AG04450 (cell line): ENCODE measurements at places on chromosomes 2 and 18.

DNA sequence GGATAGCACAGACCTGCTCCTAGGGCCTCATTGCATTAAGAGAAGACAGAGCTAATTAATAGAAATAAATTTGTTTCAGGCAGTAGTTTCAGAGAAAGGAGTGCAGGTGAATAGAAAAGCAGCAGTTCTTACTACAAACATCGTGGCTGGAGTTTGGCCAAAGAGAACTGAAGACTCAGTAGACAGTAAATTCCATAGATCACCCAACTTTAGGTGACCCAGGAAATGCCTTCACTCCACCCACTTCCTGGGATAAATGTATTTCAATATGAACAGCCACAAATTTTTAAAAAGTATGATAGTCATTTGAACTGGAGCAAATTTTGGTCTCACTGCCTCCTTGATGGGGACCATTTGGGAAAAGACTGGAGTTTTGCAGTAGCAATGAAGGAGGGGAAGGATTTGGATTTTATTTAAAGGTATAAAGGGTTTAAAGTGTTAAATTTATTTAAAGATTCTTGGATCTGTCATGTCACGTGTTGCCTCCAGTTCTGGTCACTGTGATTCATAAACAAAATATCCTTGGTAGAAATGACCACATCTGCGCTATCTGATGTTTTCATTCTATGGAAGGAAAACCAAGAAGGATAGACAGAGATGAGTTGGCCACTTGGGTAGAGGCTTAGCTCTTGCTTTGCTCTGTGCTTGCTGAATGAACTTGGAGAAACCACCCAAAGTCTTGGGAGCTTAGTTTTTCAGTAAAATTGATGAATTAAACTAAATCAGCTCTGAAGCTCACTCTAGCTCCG, 390.2 kb downstream of the THSD7B start:
- no peak for DNase-seq

GRCh38 chr2:18124116-18124835, 245.8 kb downstream of the KCNS3 start:
- DNase-seq: no peak

GRCh38 chr18:58287353-58288274, 243.6 kb downstream of the NEDD4L start:
- no peak for DNase-seq

DNA sequence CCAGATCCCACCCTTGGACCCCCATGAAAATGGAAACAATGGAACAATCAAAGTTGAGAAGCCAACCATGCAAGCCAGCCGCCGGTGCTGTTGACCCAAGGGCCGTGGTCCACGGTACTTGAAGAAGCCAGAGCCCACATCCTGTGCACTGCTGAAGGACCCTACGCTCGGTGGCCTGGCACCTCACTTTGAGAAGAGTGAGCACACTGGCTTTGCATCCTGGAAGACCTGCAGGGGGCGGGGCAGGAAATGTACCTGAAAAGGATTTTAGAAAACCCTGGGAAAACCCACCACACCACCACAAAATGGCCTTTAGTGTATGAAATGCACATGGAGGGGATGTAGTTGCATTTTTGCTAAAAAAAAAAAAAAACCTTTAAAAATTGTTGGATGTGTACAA, 26.5 kb upstream of the TXNDC2 start:
- no peak for DNase-seq

- no peak for DNase-seq
Observed at GRCh38 chr2:73283545-73284295, 558 bp downstream of the FBXO41 start.

DNA sequence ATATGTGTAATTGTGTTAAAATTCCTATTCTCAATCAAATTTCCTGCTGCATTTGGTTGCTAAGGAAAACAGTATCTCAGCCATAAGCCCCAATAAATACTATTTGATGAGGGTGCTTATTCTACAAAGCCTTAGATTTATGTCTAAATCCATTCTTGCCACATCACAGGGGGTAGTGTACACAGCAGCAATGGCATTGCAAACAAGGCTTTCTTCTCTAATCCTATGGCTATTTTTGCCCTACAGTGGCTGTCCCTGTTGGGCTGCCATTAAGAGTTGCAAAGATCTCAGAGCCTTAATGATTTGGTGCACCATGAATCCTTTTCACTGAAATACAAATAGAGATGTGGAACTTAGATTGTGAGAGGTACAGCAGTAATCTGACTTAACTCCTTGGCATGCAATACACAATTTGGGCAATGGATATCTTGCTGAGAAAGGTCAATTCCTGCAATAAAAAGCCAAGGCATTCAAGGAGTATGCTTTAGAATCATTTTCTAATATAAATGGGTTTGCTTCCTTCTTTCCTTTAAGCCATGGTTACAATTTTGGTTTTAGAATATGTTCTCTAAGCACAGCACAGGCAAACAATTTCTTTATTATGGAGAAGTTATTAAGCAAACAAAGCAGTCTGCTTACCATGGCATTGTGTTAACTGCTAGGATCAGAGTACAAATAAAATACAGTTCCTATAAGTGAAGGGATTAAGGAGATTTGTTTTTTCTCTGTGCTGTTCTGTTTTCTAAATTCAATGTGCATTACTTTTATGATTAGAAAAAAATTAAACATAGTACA, 69.8 kb upstream of the CD302 start:
- no peak for DNase-seq

- no peak for DNase-seq
Observed at GRCh38 chr2:50955081-50955480, 76.9 kb downstream of the NRXN1 start.

DNA sequence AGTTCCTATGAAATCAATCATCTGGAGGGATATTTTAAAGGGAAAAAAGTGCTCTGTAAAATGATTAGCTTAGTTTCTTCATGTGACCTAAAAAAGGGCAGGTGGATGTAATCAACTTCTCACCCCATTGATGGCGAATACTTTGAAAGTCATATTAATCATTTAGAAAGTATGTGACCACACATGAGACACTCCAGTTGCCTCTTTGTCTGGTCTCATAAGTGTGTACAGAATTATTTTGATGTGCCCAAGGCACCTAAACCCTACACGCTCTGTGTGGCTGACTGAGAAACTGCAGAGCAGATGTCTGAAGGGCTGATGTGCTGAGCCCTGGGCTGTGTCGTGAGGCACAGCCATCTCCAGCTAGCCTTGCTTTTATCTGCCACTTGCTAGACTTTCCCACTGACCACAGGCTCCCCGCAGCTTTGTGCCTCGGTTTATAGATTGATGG, 26.9 kb downstream of the SGPP2 start:
- no peak for DNase-seq

- no peak for DNase-seq
Observed at GRCh38 chr2:23589739-23590138, 204.8 kb downstream of the KLHL29 start.

GRCh38 chr18:27312853-27313252, 127.7 kb upstream of the CHST9 start:
- no peak for DNase-seq

DNA sequence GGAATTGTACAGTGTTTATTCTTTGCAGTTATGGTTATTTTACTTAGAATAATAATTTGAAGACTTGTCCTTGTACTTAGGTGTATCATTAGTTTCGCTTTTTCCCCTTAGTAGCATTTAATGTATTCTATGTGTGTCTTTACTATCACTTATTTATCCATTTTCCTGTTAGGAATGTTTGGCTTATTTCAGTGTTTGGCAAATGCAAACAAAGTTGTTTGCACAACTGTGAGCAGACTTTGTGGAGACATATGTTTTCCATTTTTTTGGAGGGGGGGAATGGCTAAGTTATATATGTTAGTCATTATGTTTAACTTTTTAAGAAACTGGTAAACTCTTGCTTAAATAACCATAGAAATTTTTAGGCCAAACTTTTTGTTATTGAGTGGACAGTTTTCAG, 447.7 kb downstream of the SOX11 start:
- no peak for DNase-seq

GRCh38 chr2:143936538-143936847, 583.4 kb downstream of the ZEB2 start:
- no peak for DNase-seq

- no peak for DNase-seq
Observed at GRCh38 chr2:58341047-58341446, 99.9 kb upstream of the FANCL start.

DNA sequence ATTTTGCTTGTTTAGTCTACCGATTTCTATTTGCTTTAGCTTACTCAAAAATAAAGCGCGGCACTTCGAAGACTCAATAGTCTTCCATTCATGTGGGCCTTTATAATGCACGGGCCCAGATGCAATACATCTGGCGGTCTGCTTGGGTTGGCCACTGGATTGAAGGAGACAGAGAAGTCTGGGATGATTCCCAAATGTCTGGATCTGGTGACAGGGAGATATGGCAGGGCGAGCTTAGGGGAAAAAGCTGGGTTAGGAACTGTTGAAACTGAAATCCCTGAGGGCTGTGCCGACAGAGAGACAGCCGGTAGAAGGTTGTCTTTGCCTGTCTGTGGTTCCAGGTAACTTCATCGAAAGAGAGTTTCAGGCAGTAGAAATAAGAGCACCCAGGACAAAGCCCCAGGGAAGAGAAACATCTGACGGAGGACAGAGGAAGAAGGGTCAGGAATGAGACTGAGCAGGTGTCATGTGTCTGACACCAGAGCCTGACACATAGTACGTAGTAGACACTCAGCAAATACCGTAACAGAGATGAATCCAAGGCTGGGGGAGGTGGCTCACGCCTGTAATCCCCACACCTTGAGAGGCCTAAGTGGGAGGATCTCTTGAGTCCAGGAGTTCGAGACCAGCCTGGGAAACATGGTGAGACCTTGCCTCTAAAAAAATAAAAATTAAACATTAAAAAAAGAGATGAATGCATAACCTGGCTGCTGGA, 13.6 kb downstream of the CLUL1 start:
- DNase-seq: no peak

- no peak for DNase-seq
Observed at GRCh38 chr2:230910546-230911177, 14.4 kb downstream of the GPR55 start.

- no peak for DNase-seq
Observed at GRCh38 chr2:127887776-127888130, 2.0 kb upstream of the AMMECR1L start.

- DNase-seq: no peak
Observed at GRCh38 chr2:85421260-85422071, 3.0 kb downstream of the SH2D6 start.

- DNase-seq: no peak
Observed at GRCh38 chr2:66915237-66915636, 480.3 kb downstream of the MEIS1 start.

DNA sequence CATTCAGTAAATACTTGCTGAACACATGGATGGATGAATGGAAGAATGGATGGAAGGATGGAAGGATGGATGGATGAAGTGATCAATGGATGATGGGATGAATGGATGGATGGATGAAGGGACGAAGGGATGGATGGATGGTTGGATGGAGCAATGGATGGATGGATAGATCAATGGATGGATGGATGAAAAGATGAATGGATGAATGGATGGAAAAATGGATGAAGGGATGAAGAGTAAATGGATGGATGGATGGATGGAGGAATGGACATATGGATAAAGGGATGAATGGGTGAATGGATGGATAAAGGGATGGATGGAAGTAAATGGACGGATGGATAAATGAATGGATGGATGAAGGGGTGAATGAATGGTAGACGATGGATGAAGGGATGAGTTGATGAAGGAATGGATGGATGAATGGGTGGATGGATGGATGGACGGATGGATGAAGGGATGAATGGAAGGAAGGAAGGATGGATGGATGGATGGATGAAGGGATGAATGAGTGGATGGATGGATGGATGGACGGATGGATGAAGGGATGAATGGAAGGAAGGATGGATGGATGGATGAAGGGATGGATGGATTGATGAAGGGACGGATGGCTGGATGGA, 13.9 kb upstream of the ID2 start:
- DNase-seq: no peak
